ENCODE measurements at places on chromosomes 2 and 18.

DNA sequence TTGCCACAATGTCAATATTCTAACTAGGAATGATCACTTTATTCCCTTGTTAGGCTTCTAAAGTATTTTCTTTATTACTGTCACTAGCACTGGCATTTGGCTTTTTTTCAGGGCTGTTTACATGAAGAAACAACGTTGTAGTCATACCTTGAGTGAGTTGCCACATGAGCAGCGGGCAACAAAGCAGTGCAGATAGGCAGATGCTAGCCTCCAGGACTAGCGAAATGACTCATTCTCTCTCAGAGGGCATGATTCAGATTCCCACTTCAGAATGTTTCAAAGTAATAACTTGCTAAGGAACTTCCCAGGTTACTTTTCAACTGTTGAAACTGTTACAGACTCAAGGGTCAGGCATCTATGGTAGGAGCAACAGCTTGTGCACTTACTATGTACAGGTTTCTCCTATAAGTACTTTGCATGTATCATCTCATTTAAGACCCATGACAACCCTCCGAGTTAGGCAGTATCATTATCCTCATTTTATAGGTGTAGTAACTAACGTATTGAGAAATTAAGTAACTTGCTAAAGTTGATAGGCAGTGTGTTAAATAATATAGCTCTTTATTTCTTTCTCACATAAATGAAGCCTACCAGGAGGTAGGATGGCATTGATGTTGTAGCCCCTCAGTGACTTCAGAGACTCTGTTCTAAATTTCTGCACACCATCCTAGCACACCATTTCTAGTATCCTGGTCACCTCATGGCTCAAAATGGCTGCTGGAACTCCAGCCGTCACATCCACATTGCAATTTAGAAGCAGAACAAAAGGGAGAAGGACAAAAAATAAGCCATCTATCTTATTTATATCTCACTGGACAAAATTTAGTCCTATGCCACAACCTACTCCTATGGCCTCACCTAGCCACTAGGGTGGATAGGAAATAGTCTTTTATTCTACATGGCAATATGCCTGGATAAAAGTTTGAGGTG is 83.3 kb downstream of the ICOS start:
- DNase-seq: peak; percentile 7

- DNase-seq: no peak
Observed at GRCh38 chr2:56582570-56582969, 398.8 kb downstream of the CCDC85A start.

DNA sequence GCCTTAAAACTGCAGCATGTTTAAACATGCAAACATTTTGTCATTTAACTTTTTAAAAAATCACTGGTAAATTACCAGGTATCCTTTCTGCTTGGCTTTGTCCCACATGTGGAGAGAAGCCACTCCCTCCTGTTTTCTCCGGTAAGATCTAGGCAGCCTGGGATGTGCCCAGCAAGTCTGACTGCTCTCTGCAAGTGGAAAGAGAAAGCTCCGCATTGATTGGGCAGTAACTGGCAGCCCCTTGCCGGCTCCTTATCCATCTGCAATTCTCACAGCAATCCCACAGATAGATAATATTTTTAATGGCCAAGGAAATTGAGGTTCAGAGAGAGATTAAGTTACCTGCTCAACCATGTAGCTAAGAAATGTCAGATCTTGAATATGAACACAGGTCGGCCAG is 136.1 kb downstream of the TMEM200C start:
- DNase-seq: no peak

- DNase-seq: no peak
Observed at GRCh38 chr18:74271635-74272034, 20.1 kb downstream of the CYB5A start.

GRCh38 chr2:14881651-14882327 is 249.3 kb downstream of the LRATD1 start:
- no peak for DNase-seq

DNA sequence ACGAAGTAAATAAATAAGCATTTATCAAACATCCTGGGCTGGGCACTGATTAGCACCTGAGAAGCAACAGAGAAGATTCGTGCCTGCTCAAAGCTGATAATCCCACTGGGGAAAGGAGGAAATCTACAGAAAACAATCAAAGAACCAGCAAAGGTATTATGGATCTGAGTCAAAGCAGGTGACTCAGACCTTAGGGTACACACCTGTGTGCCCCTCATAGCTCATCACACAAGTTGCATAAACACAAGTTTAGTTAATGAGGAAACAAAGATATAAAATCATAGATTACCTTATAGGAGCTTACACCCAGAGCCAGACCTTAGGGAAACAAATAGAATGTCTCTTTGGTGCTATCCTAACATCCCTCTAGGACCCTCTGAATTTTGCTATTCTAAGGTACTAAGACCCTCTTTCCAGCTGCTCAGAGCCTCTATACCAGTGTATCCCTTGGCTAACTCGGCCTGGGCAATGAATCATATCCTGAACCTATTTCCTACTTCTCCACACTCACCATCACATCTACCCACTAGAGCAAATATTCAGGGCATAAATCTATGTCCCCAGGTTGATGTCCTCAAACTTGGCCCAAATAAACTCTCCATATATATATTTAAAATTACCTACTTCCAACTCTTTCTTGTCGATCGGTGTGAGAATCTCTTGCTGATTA is 19.3 kb upstream of the CTIF start:
- DNase-seq: no peak

GRCh38 chr2:196329959-196330358 is 158.6 kb upstream of the STK17B start:
- DNase-seq: no peak

DNA sequence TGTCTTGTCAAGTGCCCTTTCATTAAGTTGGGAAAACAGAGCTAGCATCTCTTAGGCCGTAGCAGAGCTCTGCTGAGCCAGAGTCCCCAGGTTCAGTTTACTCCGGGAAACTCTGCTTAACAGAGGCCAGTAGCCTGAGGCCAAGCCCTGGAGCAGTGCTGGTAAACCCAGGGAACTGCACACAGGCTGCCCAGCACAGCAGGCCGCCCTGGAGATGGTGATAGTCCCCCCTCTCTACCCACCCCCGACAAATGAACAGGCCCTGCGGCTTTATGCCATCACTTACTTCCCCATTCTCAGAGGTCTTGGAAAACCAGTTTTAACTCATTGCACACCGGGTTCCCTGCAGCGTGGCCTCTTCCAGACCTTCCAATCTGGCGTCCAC is 3.5 kb downstream of the CNNM4 start:
- DNase-seq: no peak
